Stomach (tissue), 19 donors: ENCODE measurements at places on chromosomes 12 and 14. TPM values are rescaled to one million over a fixed set of nuclear protein-coding genes. Genes with fewer than 3 reads are reported as not detected.

- no peak for DNase-seq
These were observed 4.2 kb downstream of the ACYP1 start for GRCh38 chr14:75059642-75060041.

DNA sequence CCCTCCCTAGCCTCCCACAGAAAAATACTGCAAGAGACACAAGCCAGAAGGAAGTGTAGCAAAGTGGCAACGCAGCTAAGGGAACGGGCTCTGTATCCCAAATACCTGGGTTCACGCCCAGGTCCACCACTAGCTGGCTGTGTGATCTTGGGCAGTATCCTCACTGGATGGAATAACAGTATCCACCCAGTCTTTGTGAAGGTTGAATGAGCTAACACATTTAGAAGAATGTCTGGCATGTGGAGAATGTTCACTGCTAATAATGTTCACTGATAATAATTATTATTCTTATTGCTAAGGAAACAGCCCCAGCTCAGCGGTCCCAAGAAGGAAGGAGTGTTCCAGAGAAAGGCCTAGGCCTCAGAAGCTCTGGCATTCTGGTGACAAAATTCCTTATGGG lies 70.9 kb downstream of the VWF start:
- DNase-seq: peak; percentile 41

DNA sequence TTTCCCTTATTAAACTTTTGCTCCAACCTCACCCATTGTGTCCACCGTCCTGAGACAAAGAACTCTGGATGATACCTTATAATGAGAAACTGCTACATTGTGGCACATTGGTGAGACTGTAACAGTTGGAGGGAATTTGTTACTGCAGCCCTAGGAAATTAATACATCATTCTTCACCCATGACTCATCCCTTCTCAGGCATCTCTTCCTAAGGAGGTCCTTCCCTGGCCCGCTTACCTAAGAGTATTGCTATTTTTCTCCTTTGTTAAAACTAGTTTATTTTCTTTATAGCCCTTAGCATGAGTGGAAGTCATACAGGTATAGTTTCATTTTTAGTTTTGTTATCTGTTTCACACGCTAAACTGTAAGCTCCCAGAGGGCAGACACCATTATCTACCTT lies 87.1 kb downstream of the TMEM260 start:
- DNase-seq: no peak

GRCh38 chr14:60309867-60310552 lies 61.0 kb downstream of the PPM1A start:
- no peak for DNase-seq

DNA sequence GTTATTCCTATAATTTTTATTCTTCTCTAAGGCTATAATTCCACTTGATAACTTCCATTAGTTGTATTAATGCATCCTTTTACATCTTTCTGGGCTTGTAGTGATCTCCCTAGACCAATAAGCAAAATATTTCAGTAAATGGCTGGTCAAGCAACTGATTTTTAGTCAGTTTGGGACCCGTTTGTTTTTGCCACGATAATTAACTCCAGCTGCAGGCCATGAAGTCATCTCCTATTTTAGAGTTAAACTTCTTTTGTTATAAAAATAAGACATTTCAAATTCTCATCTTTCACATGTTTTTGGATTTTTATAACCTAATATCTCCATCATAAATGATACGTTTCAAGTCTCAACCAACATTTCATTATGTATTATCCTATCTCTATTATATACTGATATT lies 49.4 kb downstream of the MAGOHB start:
- DNase-seq: no peak

GRCh38 chr12:111010061-111010460 lies 89.7 kb upstream of the MYL2 start:
- no peak for DNase-seq

DNA sequence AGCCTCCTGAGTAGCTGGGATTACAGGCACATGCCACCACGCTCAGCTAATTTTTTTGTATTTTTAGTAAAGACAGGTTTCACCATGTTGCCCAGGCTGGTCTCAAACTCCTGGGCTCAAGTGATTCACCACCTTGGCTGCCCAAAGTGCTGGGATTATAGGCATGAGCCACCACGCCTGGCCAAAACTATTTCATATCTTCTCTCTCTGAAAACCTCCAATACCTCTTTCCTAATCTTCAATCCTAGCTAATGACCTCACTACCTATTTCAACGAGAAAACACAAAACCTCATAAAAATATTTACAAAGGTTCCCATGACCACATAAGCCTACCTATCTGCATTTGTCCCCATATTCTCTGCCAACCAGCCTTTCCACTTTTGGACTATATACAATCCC lies 32.3 kb upstream of the ANKS1B start:
- no peak for DNase-seq

- peak; percentile 46 for DNase-seq
These were observed 13.1 kb upstream of the ITGA5 start for GRCh38 chr12:54431911-54432814.

DNA sequence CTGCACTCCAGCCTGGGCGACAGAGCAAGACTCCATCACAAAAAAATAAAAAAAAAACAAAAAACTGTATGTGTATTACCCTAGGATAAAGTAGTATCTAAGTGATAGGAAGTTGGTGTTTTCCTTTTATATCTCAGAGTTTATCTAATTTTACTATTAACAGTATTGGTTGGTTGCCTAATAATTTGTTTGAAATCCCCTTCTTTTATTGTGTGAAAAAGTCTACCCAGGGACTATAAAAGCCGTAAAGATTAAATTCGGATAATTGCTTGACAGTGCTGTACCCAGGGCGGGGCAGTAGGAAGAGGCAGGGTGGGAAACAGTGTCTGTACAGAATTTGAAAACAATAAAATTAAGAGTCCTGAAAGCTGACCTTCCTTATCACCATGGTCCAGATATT lies 78.4 kb downstream of the RASSF8 start:
- DNase-seq: no peak

Gene C12orf54
- not detected for total RNA-seq

Gene SLC6A12
- 1.7 TPM for total RNA-seq

Gene CDK4
- total RNA-seq: 39.1 TPM
